ENCODE measurements at places on chromosomes 13 and 19.

DNA sequence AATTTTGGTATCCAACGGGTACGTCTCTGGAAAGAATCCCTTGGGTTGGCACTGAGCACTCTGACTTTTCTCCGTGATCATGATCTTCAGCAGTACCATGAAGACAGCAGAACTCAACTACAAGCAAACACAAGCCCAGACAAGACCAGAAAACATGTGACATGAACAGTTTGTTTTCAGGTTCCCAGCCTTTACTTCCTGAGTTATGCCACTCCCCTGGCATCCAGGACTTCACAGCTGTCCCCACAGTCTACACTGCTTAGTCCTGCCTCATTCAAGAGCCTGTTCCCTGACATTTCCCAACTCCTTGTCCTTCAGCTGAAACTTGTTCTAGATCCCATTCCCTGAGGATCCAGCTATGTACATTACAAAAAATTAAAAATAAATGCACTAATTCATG is 4.9 kb upstream of the N4BP2L1 start:
- no peak for DNase-seq

GRCh38 chr13:89468081-89468480 is 1796.9 kb downstream of the SLITRK5 start:
- no peak for DNase-seq

- DNase-seq = no peak
Measured at GRCh38 chr19:49212016-49212701, 54.6 kb downstream of the TRPM4 start.

DNA sequence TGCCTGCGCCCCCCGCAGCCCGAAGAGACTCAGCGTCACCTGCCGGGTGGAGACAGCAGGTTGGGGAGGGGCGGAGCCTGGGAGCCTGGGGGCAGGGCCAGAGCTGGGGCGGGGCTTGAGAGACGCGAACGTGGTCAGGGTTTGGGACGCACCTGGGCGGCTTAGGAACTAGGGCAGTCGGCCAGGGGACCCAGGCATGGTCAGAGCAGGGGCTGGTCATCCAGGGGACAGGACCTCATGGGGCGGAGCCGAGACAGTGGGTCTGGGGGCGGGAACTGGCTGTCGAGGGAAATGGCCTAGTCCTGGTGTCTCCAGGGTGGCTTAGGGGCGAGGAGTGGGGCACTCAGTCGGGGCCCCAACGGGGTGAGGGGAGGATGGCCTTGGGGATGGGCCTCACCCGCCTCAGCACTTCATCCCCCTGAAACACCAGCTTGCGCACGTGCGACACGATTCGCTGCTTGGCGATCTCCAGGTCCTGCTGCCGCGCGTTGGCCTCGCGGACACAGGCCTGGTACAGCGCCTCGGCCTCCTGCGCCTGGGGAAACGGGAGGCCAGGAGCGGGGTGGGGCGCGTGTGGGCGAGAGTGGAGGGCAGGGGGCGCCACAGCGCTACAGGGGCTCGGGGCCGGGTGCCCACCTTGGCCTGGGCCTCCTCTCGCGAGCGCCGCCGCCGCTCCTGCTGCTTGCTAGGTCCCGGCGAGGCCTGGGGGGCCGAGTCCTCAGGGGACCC is 5.8 kb downstream of the GMIP start:
- DNase-seq = no peak

DNA sequence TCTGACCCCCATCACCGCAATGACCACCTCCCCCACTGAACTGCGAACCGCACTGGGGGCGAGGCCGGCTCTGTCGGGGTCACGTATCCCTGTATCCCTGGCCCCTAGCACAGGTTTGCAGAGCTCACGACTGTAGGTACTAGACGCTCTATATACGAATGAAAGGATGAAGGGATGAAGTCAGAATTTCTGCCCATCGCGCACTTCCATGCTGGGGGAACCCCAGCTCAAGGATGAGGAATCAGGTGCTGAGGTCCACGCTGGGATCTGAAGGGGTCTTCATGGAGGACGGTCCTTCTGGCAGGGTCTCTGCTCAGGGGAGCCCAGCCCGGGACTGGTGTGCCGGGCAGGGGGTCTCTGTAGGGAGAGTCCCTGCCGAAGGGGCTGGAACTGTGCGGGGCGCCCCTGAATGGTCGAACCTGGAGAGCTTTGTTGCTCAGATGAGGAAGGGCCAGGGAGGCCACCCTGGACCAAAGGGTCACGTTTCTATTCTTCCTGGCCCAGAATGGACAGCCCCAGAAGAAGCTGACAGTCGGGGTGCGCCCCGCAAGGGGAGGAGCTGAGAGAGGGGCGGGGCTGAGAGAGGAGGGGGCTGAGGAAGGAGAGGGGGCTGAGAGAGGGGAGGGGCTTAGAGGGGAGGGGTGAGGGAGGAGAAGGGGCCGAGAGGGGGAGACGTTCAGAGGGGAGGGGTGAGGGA is 37.9 kb upstream of the SEMA6B start:
- no peak for DNase-seq

DNA sequence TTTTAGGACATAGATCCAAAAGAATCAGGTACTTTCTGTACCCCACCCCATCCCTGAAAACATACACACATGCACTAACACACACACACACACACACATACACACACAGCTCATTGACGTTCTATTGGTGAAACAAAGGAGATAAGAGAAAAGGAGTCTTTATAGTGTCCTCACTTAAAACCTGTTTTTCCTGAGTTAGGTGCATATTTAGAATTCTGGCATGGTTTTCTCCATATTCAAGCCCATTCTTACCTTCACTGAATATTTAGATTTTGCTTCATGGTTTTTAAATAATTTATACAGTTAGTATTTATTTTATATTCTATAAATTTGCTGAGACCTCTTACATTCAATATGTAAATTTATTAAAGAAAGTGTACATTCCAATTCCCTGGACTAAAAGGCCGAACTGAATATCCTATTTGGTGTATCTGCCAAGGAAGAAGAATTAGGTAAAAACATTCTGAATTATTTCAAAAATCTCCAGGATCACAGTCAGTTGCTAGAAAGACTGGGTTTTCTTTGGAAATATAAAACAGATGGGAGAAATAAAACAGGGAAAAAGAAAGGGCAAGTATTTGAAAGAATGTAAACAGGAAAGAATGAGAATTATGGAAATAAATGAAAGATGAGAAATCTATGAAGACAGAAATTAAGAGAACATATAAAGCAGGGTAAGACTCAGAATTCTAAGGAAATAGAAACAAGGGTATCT is 556.2 kb downstream of the KCTD12 start:
- DNase-seq = no peak

GRCh38 chr13:29607465-29607864 is 12.0 kb upstream of the SLC7A1 start:
- no peak for DNase-seq

GRCh38 chr13:41452462-41452861 is 4.9 kb upstream of the RGCC start:
- DNase-seq = no peak

GRCh38 chr19:39053276-39054090 is 21.1 kb upstream of the FBXO27 start:
- DNase-seq = no peak

DNA sequence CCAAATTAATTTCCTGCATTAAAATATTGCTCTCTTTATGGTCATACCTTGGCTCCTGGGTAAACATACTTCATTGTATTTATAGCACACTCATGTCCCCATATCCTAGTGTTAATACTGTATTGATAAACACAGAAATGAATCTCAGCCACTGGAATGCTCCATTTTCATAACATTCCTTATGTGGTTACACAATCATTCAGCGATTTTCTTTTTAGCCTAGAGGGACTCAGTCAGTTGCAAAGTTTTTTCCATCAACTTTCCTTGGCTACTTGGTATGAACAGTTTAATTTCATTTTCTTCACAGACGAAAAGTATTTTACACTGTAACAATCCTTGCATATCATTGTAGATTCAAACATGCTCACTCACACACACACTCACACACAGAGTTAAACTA is 471.5 kb downstream of the FGF14 start:
- DNase-seq = no peak

GRCh38 chr13:80858131-80858530 is 517.2 kb upstream of the SPRY2 start:
- DNase-seq = no peak

GRCh38 chr19:18780631-18781030 is 10.5 kb downstream of the COMP start:
- DNase-seq = no peak

- DNase-seq = no peak
Measured at GRCh38 chr19:15536350-15536749, 28.0 kb downstream of the CYP4F22 start.

DNA sequence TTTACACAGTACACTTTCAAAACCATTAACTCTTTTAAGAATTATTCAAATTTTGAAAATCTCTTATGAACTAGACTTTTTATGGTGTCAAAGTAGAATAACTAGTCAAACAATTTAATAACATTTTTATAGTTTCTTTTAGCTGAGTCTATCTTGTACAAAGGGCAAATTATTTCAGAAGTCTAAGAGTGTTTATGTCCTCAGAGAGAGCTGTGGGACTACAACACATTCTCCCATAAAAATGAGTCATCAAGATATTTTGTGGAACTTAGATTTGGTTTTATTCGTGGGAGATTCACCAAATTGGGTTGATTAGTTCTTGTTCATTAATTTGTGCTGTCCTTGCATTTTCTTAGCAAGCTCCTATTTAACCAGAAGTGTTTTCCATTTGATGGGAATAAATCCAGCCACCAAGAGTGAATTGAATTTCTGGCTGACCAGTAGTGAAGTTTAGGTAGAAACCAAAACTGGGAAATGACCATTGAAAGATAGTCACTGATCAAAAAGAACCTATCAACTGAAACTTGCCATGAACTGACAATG is 291.0 kb downstream of the DLEU7 start:
- DNase-seq = no peak

DNA sequence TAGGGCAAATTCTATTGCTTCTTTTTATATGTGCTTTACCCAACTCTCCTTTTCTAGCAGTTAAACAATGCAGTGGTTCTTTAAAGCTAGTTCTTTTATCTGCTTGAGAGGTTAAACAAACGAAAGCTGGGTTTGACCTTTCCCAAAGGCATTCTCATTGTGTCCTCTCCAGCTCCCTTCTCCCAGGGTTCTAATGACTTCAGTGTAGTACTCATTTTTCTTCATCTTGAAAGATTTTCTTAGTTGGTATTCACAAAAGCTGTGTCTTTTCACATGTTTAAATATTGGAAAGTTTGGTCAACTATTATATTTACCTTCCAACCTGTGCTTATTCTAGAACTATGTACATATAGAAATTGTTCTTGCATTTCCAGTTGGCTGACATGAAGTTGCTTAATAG is 1.5 kb downstream of the WASF3 start:
- no peak for DNase-seq

- DNase-seq = no peak
Measured at GRCh38 chr19:35657904-35658700, 8.2 kb upstream of the UPK1A start.

DNA sequence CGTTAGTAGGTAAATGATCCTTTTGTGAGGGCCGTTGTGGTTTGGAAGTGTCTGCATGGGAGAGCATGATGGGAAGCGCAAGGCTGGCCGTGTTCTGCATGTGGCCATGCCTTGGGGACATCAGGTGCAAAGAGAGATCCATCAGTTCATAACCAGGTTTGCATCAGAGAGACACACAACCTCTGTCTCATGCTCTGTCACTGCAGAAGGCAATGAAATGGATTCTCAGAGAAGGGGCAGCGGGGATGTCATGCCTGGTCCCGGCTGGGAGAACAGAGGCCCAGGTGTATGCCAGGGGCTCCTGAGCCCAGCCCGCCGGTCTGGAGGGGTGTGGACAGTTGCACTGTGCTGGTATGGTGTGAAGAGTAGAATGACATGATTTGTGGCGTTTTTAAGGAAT is 60.2 kb downstream of the GGACT start:
- no peak for DNase-seq

DNA sequence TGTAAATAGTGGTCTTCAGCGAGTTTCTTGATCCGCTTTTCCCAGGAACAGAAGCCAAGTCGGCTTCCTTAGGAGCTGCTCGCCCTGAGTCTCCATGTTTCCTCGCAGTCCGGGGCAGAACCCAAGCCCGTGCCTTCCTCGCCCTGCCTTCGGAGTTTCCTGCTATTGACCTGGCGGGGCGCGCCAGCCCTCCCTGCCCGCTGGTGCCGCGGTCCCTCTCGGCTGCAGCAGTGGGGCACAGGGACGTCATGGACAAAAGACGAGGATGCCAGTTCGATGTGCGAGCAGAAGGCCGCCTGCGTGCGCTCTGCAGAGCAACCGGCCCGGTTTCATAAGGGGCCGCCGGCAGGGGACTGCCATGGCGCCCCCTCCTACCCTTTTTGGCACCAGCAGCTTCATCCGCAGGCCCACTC is 156.6 kb downstream of the TM9SF2 start:
- DNase-seq = no peak

Measured in NCI-H1930 (cell line).